ENCODE measurements at places on chromosomes 6 and 20.

DNA sequence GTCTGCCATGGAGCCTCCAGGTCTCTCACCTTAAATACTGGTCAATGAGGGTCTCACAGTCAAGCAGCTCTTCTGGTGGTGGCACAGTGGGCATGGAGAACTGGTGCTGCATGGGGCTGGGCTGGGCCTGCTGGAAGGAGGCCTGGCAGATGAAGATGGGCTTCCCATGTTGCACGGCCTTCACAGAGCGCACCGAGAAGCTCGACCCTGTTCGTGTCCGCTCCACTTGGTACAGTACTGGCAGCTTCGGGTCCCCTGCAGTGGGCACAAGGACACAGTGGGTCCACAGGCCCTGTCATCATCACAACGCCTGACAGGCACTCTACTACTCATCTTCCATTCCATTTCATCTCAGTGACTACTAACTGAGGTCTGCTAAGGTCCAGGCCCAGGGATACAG lies 8.8 kb downstream of the ACOT8 start:
- DNase-seq: no peak

- DNase-seq: peak; percentile 71
These were observed 39.4 kb upstream of the RGS17 start for GRCh38 chr6:153170511-153170910.

DNA sequence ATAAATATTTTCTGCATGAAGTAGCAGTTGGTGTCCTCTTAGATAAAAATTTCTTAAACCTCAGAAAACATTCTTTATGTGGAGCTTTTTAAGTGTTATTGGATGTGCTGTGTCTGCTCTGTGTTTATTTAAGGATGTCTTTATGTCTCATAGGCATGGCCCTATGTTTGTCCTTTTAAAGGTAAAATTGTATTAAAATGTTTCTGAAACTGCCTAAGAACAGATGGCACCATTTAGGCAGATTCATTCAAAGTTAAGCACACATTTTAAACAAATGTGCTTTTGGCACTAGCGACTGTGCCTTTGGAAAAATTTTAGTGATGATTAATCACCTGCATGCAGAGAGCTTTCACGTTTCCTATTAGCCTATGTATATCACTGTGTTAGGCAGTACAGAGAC lies 125.2 kb downstream of the KIF6 start:
- DNase-seq: peak; percentile 48

- DNase-seq: peak; percentile 25
These were observed 403.9 kb upstream of the SULF2 start for GRCh38 chr20:48189181-48189580.

DNA sequence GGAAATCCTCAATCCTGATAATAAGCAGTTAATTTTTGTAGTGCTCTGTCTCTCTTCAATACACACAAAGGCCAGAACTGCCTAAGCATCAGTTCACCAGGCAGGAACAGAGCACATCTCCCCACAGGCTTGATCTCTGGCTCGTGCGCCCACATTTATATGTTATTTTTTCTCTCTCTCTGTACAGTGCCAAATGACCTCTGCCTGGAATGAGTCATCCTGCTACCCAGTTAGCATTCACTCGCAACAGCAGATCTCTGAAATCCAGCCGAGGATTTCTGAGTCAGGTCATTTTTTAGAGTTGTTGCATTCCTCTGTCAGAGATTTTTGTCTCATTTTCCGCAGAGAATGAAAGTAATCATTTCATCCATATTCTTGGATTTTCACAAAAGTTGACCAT lies 107.1 kb downstream of the COL12A1 start:
- DNase-seq: peak; percentile 94
